Suprapubic skin (tissue), 4 donors: ENCODE measurements at places on chromosomes 11 and 22.
A peak's percentile ranks its signal among the peaks of the same experiment; 100 is the strongest.

DNA sequence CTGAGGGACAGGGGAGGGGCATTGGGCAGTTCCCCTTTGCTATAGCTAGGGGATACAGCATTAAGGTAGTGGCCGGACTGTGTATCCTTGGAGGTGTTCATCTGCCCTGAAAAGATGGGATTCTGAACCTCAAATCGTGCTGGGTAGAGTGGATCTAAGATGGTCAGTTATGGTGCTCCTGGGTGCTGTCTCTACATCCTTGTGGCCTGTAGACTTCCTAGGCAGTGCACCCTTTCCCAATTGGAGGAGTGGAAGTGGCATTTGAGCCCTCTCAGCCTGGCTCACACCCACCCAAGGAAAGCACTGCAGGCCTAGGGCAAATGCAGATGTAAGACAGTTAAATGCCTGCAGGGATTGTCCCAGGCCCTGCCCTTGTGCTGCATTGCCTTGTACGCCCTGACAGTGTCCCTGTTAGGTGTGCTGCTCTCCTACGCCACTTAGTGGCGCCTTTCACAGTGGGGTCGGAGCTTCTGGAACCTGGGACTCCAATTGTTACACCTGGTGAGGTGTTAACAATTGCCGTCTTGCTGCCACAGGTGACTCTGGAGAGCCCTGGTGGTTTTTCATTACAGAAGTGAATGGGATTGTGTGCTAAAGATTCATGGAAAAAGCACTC, 35.0 kb downstream of the PPFIBP2 start:
- H3K27ac ChIP-seq: no peak overlapping the region
- H3K4me3 ChIP-seq: no peak overlapping the region
- no peaks in the 10 kb centered on the region for H3K27me3 ChIP-seq

DNA sequence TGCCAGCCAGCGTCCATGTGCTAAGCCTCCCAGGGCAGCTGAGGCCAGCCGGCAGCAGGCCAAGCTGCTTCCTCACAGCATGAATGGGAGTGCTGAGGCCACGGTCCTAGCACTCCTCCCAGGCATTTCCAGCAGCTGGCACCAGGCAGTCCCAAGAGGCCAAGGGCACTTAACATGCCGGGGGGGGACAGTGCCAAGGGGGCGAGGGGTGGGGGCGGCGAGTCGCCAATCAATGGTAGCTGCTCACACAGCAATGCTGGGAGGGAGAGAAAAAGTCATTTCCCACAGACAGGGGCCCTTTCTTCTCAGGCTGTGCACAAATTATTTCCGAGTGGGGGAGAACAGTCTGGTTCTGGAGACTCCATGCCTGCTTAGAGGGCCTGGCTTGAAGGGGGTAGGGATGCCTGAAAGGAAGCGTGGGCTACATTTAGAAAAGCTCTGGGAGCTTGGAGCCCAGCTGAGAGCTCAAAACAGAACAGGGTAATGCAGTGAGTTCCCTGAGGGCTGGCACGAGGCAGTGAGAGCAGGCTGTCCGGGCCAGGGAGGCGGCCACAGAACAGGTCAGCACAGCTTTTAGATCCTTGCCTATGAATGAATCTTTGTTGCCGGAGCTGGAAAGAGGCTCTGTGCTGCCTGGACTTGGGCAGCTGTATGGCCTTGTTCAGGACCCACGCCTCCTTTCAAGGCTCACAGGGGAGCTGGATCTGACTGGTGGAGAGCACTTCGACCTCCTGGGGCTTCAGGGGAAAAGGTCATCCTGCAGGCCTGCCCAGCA, 14.4 kb upstream of the TBC1D10A start:
- no peak for DNase-seq
- H3K27me3 ChIP-seq: no peaks in the 10 kb centered on the region
- H3K4me3 ChIP-seq: no peak overlapping the region
- peaks cover 3% of the 10 kb centered on the region for H3K4me1 ChIP-seq
- peaks cover 100% of the 10 kb centered on the region for H3K36me3 ChIP-seq
- H3K27ac ChIP-seq: peak overlapping the region; percentile 48

GRCh38 chr11:5684646-5685362, at the start of gene TRIM5:
TRIM5 (minus strand) TSS chr11:5685074; CDS start chr11:5680177, 4,897 bp downstream.
- peaks cover 2% of the 10 kb centered on the region for H3K36me3 ChIP-seq
- peak within 1 kb of the TSS; percentile 90 for H3K27ac ChIP-seq
- peaks cover 30% of the 10 kb centered on the region for H3K4me1 ChIP-seq
- H3K4me3 ChIP-seq: peak within 1 kb of the TSS; percentile 53
- H3K27me3 ChIP-seq: no peaks in the 10 kb centered on the region

GRCh38 chr11:33161120-33162005, at the start of gene CSTF3:
CSTF3 (minus strand) TSS chr11:33161480; CDS start chr11:33161325, 155 bp downstream.
- peak; percentile 100 for DNase-seq
- no peaks in the 10 kb centered on the region for H3K27me3 ChIP-seq
- peak within 1 kb of the TSS; percentile 87 for H3K4me3 ChIP-seq

DNA sequence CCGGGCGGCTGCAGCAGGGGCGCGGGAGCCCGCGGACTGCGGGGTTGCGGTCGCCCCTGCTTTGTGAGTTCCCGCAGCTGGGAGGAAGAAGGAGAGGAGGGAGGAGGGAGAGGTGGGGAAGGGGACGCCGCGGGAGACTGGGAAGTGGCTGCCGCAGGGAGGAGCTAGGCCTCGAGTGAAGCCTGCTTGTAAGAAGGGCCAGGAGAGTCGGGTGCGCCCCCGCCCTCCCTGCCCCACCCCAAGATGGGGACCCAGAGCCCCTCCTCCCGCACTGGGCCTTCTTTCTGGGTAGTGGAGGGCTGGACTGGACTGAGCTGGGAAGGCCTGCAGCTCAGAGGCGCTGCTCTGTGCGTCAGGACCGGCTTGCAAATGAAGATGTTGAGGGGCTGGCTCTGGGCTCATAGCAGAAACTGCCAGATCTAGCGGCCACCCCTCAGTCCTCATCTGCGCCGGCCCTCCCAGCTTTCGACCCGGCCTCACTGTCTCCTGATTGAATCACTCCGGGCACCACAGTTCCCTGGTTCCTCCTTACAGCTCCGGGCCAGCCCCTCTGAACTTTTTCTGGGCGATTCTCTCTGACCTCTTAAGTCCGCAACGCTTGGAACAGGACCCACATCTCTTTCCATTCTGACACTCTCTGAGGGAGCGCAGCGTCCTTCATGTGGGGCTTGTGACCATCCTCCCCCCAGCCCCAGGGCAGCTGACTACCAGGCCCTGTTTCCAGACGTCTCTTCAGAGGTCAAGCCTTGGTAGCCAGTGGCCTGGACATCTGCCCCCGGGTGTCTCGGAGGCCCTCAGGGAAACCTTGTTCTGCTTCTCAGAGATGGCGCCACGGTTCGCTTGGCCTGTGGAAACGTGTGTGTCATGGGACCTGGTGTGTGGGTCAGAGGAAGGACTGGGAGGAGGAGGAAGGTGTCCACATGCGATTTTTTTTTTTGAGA, 21.9 kb downstream of the SERPINH1 start:
- H3K27ac ChIP-seq: peak overlapping the region; percentile 96
- no peaks in the 10 kb centered on the region for H3K27me3 ChIP-seq
- peak overlapping the region; percentile 72 for H3K4me3 ChIP-seq
- peaks cover 24% of the 10 kb centered on the region for H3K4me1 ChIP-seq
- DNase-seq: no peak

DNA sequence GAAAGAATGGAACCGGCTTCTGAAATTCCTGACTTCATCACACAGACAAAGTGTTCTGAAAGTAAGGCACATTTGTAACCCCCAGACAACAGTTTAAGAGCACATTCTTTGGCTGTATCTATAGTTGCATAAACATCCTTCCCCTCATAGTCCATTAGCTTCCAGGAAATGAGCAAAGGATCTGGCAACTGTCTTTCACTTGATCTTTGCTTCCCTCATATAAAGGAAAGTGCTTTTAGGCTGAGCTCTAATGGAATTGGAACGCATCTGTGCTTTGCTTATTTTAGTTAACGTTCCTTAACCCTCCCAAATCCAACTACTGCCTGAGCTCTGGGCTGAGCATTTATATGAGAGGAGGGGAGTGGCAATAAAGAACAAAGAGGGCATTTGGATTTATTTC, 76.9 kb upstream of the API5 start:
- no peaks in the 10 kb centered on the region for H3K36me3 ChIP-seq
- H3K27ac ChIP-seq: no peak overlapping the region
- H3K4me3 ChIP-seq: no peak overlapping the region
- no peak for DNase-seq
- no peaks in the 10 kb centered on the region for H3K4me1 ChIP-seq
- no peaks in the 10 kb centered on the region for H3K27me3 ChIP-seq

- no peak for DNase-seq
- H3K36me3 ChIP-seq: peaks cover 6% of the 10 kb centered on the region
- no peaks in the 10 kb centered on the region for H3K27me3 ChIP-seq
- H3K4me1 ChIP-seq: peaks cover 33% of the 10 kb centered on the region
- no peak overlapping the region for H3K27ac ChIP-seq
These were observed 2.1 kb downstream of the MED19 start for GRCh38 chr11:57709802-57710367.

DNA sequence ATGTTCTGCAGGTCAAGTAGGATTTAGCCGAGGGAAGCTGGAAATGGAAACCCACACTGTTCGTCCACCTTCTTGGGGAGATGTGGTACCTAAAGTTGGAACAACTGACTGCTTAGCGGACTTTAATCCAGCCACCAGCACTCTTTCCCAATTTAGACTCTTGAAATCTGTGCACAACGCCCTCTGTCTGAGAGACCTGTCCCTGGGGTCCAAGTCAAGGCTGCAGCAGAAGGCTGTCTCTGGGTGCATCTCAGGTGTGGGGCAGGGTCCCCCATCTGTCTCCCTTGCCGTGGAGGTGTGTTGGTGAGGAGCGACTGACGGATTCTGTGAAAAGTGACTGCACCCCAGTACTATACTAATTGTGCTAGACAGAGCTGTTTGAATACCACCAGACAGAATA, 168.2 kb upstream of the CADM1 start:
- peaks cover 6% of the 10 kb centered on the region for H3K27me3 ChIP-seq
- no peaks in the 10 kb centered on the region for H3K36me3 ChIP-seq
- no peak overlapping the region for H3K4me3 ChIP-seq
- no peak for DNase-seq

DNA sequence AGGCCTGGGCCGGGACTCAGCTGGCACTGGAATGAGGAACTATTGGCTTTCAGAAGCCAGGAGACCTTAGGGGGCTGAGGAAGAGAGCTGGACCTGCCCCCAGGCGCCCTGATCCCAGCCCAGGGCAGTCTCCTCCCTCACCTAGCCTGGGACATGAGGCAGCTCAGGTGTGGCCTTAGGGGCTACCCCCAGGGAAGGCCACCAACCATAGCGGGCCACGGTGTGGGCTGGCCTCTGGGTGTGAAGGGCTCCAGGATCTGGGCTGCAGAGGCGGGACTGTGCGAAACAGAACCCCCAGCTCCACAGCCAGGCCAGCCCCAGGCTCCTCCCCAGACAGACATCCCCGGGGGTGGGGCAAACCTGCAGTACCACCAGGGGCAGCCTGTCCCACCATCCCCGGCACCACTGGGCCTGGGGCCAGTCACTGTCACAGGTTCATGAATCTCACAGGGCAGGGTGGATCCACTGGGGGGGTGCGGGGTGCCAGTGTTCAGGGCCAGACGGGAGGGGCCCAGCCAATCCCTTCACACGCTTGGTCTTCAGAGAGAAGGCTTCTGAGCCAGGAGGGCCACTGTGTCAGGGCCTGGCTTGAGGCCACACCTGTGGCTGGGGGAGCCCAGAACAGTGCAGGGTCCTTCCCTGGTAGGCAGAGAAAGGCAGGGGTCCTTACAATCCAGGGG, 3.5 kb downstream of the PLXNB2 start:
- H3K4me1 ChIP-seq: peaks cover 87% of the 10 kb centered on the region
- H3K36me3 ChIP-seq: no peaks in the 10 kb centered on the region
- DNase-seq: no peak
- peak overlapping the region; percentile 96 for H3K27ac ChIP-seq
- no peaks in the 10 kb centered on the region for H3K27me3 ChIP-seq
- peak overlapping the region; percentile 94 for H3K4me3 ChIP-seq

GRCh38 chr11:6614446-6614845, 2.4 kb upstream of the TAF10 start:
- no peaks in the 10 kb centered on the region for H3K27me3 ChIP-seq
- H3K4me1 ChIP-seq: peaks cover 47% of the 10 kb centered on the region
- H3K27ac ChIP-seq: no peak overlapping the region

GRCh38 chr11:131666006-131666405, 295.6 kb downstream of the NTM start:
- peaks cover 5% of the 10 kb centered on the region for H3K27me3 ChIP-seq
- DNase-seq: no peak
- H3K4me3 ChIP-seq: no peak overlapping the region
- no peaks in the 10 kb centered on the region for H3K4me1 ChIP-seq
- H3K27ac ChIP-seq: no peak overlapping the region

DNA sequence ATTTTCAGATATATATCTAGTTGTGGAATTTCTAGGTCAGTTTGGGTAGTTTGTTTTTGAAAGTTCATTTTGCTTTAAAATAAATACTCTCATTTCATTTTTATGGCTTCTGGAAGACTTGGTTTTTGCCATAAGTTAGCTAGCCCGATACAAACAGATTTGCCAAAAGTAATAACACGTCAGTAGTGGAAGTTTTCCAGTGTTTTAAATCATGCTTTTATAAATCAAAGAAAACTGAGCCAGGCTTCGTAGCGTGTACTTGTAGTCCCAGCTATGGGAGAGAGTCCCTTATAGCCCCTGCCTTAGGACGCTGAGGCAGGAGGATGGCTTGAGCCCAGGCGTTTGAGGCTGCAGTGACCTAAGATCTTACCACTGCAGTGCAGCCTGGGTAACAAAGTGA, 21.7 kb upstream of the MICALL1 start:
- peaks cover 61% of the 10 kb centered on the region for H3K36me3 ChIP-seq
- no peak overlapping the region for H3K27ac ChIP-seq
- no peaks in the 10 kb centered on the region for H3K27me3 ChIP-seq
- no peak overlapping the region for H3K4me3 ChIP-seq
- H3K4me1 ChIP-seq: peaks cover 22% of the 10 kb centered on the region

- H3K36me3 ChIP-seq: no peaks in the 10 kb centered on the region
- H3K27me3 ChIP-seq: peaks cover 7% of the 10 kb centered on the region
- no peak for DNase-seq
- H3K27ac ChIP-seq: no peak overlapping the region
- H3K4me3 ChIP-seq: no peak overlapping the region
These were observed 32.4 kb downstream of the KCNQ1 start for GRCh38 chr11:2477254-2477653.

DNA sequence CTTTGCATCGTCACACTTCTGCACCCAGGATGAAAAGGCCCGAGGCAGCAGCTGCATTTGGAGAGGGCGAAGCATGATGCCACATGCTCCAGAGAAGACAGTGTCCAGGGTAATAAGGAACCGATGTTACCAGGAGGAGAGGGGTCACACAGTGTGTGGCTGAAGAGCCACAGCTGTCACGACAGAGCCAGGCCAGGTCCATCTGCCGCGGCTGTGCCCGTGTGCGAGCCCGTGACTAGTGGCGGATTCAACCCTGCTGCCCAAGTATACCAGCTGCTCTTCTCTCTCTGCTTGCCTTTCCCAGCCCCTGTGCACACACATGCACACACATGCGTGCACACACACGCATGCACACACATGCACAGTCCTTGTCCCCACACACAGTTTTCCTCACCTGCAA, 1432.5 kb downstream of the BRD1 start:
- peaks cover 14% of the 10 kb centered on the region for H3K27me3 ChIP-seq
- no peaks in the 10 kb centered on the region for H3K36me3 ChIP-seq
- H3K27ac ChIP-seq: no peak overlapping the region
- no peaks in the 10 kb centered on the region for H3K4me1 ChIP-seq
- DNase-seq: no peak
